ENCODE measurements at places on chromosomes 2 and 18.

DNA sequence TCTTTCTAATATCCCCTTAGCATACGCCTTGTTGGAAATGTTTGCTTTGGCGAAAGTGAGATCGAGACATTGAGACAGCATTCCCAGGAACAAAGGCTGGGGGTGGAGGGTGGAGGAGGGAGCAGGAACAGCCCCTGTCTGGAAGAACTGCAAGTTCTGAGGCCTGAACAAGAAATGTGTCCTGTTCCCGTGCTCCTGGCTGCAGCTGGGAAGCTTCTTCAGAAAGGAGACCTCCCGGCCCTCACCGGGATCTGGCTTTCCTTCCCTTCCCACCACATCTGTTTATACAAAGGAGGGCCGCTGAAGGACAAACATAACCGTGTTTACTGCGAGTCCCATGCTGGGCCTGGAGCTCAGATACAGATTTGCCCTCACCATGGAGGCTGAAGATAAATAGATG, 35.9 kb downstream of the AFF3 start:
- no peak for DNase-seq

- no peak for DNase-seq
These were observed 856.4 kb upstream of the CELF4 start for GRCh38 chr18:38421872-38422615.

- DNase-seq = no peak
These were observed 54.3 kb upstream of the TSPYL6 start for GRCh38 chr2:54310311-54310710.

GRCh38 chr2:39124746-39125057, 3.9 kb upstream of the SOS1 start:
- no peak for DNase-seq

GRCh38 chr2:11521775-11522174, 12.1 kb upstream of the GREB1 start:
- DNase-seq = no peak

GRCh38 chr2:54658564-54659071, 64.8 kb upstream of the EML6 start:
- DNase-seq = no peak

DNA sequence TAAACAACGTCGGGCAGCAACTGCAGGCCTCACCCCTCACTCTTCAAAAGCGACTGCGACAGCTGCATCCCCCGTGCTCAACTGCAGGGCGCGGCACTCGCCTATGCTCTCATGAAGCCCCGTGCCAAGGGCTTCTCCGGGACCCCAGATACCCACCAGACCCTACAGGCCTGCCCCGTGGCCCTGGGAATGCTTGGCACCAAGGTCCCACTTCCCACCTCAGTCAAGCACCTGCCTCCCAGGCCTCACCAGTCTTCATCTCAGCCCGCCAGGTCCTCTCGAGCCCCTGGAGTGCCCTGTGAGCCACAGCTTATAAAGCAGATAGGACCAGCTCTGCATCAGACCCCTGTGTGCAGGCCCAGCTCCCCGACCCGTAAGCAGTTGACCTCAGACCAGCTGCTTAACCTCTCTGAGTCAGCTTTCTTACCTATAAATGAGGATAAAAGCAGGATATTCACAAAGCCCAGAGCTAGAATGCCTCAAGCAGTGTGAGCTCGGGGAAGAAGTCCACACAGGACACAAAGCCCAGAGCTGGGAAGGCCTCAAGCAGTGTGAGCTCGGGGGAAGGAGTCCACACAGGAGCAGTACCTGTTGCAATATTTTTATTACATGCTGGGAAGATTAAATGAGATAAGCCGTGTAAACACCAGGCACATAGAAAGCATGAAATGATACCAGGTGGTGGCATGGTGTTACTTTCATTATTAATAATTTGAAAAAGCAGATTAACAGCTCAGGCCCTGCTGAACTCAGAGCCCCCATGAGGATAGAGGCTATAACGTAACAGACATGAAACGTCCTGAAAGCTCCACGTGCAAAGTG, 96.9 kb downstream of the HDAC4 start:
- no peak for DNase-seq

GRCh38 chr2:145273840-145274239, 753.9 kb upstream of the ZEB2 start:
- no peak for DNase-seq

- DNase-seq = no peak
These were observed 80.5 kb upstream of the CYP1B1 start for GRCh38 chr2:38156436-38156835.

- DNase-seq = no peak
These were observed 75.6 kb upstream of the ETAA1 start for GRCh38 chr2:67321588-67321903.
